Activated T-cell treated with anti-CD3 and anti-CD28 coated beads for 48 hours (primary cell): ENCODE measurements at places on chromosomes 1 and 21.

GRCh38 chr1:17045634-17046333 lies 8.0 kb downstream of the SDHB start:
- no peak for DNase-seq

- DNase-seq = no peak
Observed at GRCh38 chr21:16116798-16117197, 387.0 kb downstream of the USP25 start.

DNA sequence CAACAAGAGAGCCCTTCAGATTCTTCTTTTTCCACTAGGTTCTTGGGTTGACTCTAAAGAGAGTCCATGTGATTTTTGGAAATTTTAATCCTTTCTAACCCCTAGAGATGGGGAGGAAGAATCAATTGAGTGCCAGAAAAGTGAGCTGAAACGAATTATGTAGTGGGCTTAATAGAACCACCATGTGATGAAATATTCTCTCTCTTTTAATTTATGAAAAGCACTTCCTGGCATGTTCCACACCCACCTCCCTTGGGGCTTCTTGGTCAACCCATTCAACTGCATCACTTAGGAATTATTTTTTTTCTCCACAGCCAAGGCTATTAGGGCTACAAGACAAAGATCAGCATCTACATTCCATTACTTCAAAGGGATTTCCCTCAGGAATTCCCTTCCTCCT lies 79.6 kb downstream of the ZC3H11B start:
- DNase-seq = no peak

DNA sequence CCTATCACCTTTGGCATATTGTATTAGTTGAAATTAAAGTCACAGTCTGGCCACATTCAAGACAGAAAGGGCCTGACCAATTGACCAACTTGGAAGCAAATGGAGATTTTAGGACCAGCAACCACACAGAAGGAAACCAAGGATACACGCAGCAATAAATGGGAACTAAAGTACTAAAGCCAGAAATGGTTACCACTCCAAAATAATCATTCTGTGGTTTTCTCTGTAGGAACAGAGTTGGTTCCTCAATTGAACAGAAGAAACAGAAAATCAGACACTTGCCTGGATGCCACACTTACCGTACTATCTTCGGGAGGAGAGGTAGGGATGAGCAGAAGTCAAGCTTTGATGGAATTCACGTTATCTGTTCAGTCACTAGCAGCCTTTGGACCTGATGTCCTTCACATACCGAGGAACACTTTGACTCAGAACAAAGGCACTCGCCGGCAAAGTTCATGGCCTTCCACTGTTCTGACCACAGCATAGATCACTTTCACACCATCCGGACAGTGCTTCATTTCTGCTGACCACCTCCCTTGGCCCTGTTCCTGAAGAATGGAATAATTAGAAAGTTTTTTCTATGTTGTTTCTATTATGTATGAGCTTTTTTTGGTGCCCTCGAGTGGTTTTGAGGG lies 96.9 kb downstream of the LPAR3 start:
- DNase-seq = no peak

- no peak for DNase-seq
Observed at GRCh38 chr1:40393173-40393572, 19.6 kb downstream of the SMAP2 start.

GRCh38 chr1:110112656-110113055 lies 413 bp downstream of the UBL4B start:
- DNase-seq = no peak

GRCh38 chr1:21451981-21452411 lies 12.1 kb downstream of the NBPF3 start:
- DNase-seq = no peak

DNA sequence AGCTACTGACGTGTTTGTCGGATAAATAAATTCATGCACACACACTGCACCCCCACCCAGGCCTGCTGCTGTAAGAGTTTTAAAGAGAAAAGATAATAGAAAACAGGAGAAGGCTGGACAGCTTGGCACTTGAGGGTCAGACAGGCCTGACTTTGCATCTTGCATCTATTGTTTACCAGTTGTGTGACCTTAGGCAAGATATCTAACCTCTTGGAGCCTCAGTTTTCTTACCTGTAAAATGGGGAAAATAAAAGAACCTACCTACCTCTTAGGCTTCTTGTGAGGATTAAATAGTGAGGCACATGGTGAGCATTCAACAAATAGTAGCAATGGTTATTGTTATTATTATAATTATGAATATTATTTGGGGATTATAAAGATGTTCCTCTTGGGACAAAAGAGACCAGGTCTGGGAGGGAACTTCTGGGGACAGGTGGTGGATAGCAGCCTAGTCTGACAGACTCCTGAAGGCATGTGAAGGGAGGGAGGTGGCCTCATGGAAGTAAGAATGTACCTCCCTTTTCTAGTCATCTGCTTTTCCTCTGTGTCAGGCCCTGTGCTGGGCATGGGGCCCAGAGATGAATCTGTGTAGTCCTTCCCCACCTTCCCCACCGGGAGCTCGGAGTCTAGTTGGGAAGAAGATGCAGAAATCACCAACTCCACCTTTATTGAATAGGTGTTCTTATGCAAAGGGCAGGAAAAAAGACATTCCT lies 18.3 kb upstream of the EPB41 start:
- no peak for DNase-seq

DNA sequence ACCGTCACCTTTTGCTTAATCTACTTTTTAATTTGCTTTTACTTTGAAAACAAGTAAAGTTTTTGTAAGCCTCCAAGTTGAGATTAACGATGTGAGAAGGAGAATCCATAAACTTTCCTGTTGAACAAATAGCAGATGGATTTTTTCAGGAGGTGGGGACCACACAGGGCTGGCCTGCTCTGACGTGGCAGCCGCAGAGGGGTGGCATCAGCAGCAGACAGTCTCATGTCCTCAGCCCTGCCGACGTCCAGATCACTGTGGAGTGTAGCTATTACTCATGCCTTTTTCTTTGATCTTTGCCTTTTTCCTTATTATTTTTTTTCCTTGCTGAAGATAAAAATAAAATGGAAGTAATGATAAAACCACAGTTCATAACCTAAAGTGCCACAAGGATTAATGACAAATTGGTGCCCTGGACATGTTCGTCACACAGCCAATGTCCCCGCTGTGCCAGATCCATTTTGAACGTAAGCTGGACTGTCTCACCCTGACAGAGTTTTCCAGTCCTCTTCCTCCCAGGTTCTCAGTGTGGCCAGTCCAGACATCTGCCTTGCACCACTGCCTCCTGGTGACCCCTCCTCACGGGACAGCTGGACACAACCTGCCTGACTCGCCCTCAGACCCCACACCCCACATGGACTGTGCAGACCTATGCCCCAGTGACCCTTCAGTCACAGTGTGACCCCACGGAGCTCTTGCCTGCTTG lies 15.4 kb upstream of the ZBTB21 start:
- DNase-seq = no peak

DNA sequence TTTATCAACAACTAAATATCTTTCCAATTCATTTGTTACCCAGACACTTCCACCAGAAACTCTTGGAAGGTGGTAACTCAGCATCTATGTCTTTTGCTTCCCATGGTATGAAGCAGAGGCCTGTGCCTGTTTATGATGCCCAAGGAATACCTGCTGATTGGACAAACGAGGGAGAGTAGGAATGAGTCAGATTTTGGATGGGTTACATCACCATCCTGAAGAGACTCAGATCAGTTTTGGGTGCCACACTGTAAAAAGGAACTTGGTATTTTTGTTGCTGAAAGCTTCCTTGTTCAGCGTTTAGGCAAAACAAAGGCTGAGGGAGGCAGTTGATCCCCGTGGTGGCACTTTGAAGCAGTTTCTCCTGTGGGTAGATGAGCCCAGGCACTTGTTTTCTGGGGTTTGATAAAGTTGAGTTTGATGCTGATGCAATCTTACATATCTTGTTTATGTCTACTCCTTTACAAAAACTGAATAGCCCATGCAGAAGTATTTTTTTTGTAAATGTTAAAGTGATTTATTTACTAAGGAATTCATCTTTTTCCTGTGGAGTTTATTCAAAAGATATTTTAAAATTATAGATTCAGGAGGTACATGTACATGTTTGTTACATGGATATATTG lies 26.7 kb upstream of the CYP4X1 start:
- no peak for DNase-seq

- no peak for DNase-seq
Observed at GRCh38 chr1:32035119-32035518, 21.5 kb downstream of the KHDRBS1 start.

GRCh38 chr1:46030876-46031660 lies 101.4 kb downstream of the PIK3R3 start:
- no peak for DNase-seq

DNA sequence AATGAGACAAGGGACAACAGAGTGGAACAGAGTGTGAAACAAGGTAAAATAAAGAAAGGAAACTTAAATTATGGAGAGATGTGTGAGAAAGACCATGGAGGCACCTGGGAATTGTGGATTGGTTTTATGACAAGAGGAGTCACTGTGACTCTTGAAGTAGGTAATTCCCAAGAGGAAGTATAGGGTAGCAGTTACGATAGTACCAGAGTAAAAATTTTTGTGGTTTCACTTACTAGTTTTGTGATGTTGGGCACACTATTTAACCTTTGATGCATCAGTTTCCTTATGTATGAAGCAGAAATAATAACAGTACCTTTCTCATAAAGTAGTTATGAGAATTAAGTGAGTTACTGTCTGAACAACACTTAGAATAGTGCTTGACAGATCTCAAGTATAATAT lies 267.9 kb upstream of the DPYD start:
- no peak for DNase-seq

DNA sequence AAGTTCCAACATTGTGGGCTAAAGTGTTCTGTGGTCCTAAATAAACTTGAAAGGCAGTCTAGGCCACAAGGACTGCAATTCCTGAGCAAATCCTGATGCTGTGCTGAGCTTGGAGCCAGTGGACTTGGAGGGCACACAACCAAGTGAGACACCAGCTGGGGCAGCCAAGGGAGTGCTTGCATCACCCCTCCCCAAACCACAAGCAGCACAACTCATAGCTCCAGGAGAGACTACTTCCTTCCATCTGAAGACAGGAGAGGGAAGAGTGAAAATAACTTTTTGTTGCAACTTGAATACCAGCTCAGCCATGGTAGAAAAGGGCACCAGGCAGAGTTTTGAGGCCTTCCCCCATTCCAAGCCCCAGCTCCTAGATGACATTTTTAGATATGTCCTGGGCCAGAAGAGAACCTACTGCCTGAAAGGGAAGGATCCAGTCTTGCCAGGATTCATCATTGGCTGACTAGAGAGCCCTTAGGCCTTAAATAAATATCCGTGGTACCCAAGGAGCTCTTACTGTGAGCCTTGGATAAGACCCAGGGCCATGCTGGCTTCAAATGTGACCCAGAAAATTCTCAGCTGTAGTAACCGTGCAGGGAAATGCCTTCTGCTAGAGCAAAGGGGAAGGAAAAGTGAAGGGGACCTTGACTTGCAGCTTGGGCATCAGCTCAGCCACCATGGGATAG lies 35.4 kb upstream of the LRRC8B start:
- DNase-seq = no peak

DNA sequence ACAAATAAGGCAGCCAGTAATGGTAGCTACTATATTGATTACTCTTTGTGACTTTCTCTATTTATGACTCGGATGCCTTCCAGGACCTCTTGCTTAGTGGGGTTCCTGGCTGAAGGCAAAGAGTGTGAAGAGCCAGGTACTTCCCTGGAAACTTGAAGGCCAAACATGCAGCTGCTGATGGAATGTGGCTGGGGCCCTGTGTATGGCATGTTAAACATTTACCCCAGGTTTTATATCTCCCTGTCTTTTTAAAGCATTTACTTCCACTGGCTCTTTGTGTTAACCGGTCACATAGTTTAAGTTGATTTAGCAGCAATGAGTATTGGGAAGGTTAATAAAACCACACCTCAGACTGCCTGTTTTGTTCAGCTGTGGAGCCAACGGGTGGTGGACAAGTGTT lies 45.7 kb upstream of the PAXBP1 start:
- no peak for DNase-seq

- DNase-seq = no peak
Observed at GRCh38 chr1:223508796-223509195, 115.6 kb downstream of the CCDC185 start.

- DNase-seq = no peak
Observed at GRCh38 chr1:87829360-87829759, 500.7 kb downstream of the LMO4 start.

DNA sequence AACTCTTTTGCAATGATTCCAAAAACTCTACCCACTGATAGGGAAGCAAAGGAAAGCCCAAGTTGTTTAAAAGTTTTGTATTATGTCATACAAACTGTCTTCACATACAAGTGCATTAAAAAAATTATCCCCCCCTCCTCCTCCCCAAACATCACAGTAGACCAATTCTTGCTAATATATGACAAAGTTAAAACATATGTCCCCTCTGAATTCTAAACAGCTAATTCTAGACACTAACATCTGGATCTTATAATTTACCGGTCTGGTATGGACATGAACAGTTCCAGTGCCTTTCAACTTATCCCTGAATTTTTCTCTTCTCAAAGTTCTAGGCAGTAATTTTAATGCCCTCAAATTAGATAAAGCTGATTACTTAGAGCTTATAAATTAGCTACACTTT lies 13.4 kb downstream of the RIT1 start:
- DNase-seq = no peak
